A549 treated with Hydrocortisone at 1 μM for 4 hours (cell line): ENCODE measurements at places on chromosomes 2 and 18. TPM values are rescaled to one million over a fixed set of nuclear protein-coding genes. Genes with fewer than 3 reads are reported as not detected.

ACOXL gene
- not detected in 5 replicates for total RNA-seq

FHL2 gene
- total RNA-seq = 54.4 to 65.3 TPM (median 59.1 TPM) in 5 replicates

IL1RN gene
- total RNA-seq = 0.23 to 0.51 TPM (median 0.39 TPM) in 5 replicates

DSC3 gene
- 1.1 to 2.1 TPM (median 1.3 TPM) in 5 replicates for total RNA-seq

ADGRF3 gene
- total RNA-seq = 0.06 to 0.29 TPM (median 0.15 TPM) in 5 replicates

GDF7 gene
- total RNA-seq = 0.07 to 0.13 TPM (median 0.09 TPM) in 5 replicates

SCYGR4 gene
- not detected in 5 replicates for total RNA-seq

LIMS2 gene
- total RNA-seq = 6.3 to 9.8 TPM (median 6.4 TPM) in 5 replicates
